ENCODE measurements at places on chromosomes 7 and 10.

DNA sequence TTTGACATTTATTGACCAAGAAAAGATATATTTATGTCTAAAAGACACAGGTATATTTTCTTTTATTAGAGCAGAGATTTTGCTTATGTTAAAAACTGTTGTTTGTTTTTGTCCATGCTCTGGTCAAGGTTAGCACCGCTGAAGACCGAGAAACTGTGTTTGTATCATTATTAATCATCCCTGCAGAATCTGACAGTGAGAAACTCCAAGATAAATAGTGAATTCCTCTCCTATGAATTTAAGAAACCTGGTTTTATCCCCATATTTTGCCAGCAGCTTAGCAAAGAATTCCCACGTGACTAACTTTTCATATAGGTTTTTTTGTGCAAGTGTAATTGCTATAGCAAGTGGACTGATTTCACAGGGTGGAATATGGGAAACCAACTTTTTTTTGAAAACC, 77.6 kb downstream of the FRMD4A start:
- H3K4me3 ChIP-seq = no peak overlapping the region
- no peaks in the 10 kb centered on the region for H3K36me3 ChIP-seq
- H3K4me1 ChIP-seq = no peaks in the 10 kb centered on the region
- no peak overlapping the region for H3K27ac ChIP-seq
- DNase-seq = no peak

GRCh38 chr10:73931767-73932619, 21.1 kb downstream of the PLAU start:
- peaks cover 12% of the 10 kb centered on the region for H3K4me1 ChIP-seq
- no peaks in the 10 kb centered on the region for H3K27me3 ChIP-seq
- no peak overlapping the region for H3K4me3 ChIP-seq
- no peak for DNase-seq
- no peak overlapping the region for H3K27ac ChIP-seq
- no peaks in the 10 kb centered on the region for H3K36me3 ChIP-seq

DNA sequence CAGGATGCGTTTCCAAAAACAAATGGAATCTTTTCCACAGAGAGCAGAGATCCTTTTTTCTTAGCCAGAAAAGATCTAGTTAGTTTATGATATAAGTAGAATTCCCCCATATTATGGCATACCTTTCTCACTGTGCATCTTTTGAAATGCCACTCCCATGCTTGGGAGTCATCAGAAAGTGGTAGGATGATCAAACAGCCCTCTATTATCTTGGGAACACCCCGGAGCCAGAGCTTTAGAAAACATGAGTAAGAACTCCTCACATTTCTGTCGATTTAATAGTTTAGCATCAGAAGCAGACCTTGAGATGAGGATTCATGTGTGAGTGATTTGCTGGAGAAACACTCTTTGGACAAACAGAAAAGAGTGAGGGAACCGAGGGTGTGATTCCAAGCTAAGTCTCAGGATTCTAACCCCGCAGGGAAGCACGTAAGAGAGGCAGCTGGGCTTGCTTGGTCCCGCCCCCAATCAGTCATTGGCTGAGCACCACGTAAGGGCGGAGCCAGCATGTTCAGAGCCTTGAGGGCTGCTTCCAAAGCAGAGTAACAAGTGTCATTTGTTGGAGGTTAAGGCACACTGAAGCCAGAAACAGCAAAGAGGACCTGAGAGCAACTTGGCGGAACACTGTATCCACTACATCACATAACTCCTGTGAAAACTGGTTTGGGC, 43.7 kb upstream of the NXPH1 start:
- no peaks in the 10 kb centered on the region for H3K27me3 ChIP-seq
- no peak for DNase-seq
- H3K4me3 ChIP-seq = no peak overlapping the region
- no peaks in the 10 kb centered on the region for H3K36me3 ChIP-seq
- peaks cover 19% of the 10 kb centered on the region for H3K4me1 ChIP-seq

GRCh38 chr7:135742371-135742770, 6.2 kb downstream of the FAM180A start:
- H3K36me3 ChIP-seq = no peaks in the 10 kb centered on the region
- H3K27ac ChIP-seq = no peak overlapping the region

- no peaks in the 10 kb centered on the region for H3K27me3 ChIP-seq
- no peak overlapping the region for H3K4me3 ChIP-seq
- no peaks in the 10 kb centered on the region for H3K4me1 ChIP-seq
- no peaks in the 10 kb centered on the region for H3K36me3 ChIP-seq
- H3K27ac ChIP-seq = no peak overlapping the region
These were observed 32.1 kb upstream of the MDFIC start for GRCh38 chr7:114889646-114890285.

GRCh38 chr10:33484787-33485186, 150.3 kb upstream of the NRP1 start:
- H3K4me1 ChIP-seq = no peaks in the 10 kb centered on the region
- no peak overlapping the region for H3K27ac ChIP-seq
- no peaks in the 10 kb centered on the region for H3K36me3 ChIP-seq
- no peak overlapping the region for H3K4me3 ChIP-seq
- no peaks in the 10 kb centered on the region for H3K27me3 ChIP-seq
- peak; percentile 90 for DNase-seq

- H3K4me3 ChIP-seq = no peak overlapping the region
- H3K27me3 ChIP-seq = no peaks in the 10 kb centered on the region
- H3K27ac ChIP-seq = no peak overlapping the region
- H3K4me1 ChIP-seq = no peaks in the 10 kb centered on the region
- H3K36me3 ChIP-seq = no peaks in the 10 kb centered on the region
These were observed 10.0 kb downstream of the CPED1 start for GRCh38 chr7:120998520-120998919.

DNA sequence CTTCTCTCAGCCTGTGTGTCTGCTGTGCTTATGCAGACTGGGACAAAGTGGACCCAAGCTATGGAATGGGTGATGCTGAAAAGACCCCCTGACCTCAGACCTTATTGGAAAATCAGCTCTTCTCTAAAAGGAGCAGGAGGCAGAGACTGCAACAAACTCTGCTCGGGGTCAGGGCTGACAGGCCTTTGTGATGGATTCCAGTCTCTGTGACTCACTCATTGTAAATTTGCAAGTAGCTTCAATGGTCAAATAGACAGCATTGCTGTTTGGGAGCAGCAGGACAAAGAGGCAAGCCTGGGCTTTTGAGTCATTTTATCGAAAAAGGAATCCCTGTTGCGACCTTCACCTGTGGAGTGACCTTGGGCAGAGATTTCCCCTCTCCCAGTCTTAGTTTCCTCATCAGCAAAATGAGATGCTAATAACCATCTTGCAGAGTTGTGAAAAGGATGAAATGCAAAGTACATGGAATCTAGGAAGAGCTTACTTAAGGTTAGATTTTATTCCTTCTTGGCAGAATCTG, 26.1 kb upstream of the GPR26 start:
- no peaks in the 10 kb centered on the region for H3K36me3 ChIP-seq
- no peak overlapping the region for H3K27ac ChIP-seq
- H3K4me1 ChIP-seq = no peaks in the 10 kb centered on the region
- DNase-seq = no peak
- no peaks in the 10 kb centered on the region for H3K27me3 ChIP-seq

DNA sequence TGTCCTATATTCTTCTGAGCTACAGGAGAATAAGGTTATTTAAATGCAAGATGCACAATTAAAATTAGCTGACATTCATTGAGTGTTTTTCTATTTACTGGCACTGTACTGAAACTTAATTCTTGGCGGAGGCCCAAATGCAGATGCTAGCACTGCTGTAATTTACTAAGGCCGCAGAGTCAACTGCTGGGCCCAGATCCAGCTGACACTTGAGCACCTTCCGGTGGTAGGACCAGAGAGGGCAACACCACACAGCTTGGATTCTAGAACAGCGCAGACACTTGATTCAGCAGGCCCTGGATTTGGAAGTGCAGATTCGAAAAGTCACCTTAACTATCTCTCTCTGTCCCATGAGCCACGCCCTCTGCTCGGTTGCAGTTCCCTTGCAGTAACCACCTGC, 228.6 kb upstream of the TMEM72 start:
- H3K27me3 ChIP-seq = no peaks in the 10 kb centered on the region
- H3K4me3 ChIP-seq = no peak overlapping the region
- no peaks in the 10 kb centered on the region for H3K36me3 ChIP-seq
- DNase-seq = no peak
- H3K4me1 ChIP-seq = no peaks in the 10 kb centered on the region
- no peak overlapping the region for H3K27ac ChIP-seq

- no peak overlapping the region for H3K4me3 ChIP-seq
- H3K36me3 ChIP-seq = no peaks in the 10 kb centered on the region
- no peaks in the 10 kb centered on the region for H3K4me1 ChIP-seq
- H3K27ac ChIP-seq = no peak overlapping the region
- no peak for DNase-seq
These were observed 6.2 kb downstream of the PIK3AP1 start for GRCh38 chr10:96714031-96714590.

GRCh38 chr7:148987751-148988512, 40.4 kb downstream of the PDIA4 start:
- H3K27ac ChIP-seq = peak overlapping the region; percentile 98
- H3K27me3 ChIP-seq = no peaks in the 10 kb centered on the region
- H3K4me3 ChIP-seq = peak overlapping the region; percentile 64
- peaks cover 3% of the 10 kb centered on the region for H3K4me1 ChIP-seq
- DNase-seq = peak; percentile 56
- no peaks in the 10 kb centered on the region for H3K36me3 ChIP-seq

DNA sequence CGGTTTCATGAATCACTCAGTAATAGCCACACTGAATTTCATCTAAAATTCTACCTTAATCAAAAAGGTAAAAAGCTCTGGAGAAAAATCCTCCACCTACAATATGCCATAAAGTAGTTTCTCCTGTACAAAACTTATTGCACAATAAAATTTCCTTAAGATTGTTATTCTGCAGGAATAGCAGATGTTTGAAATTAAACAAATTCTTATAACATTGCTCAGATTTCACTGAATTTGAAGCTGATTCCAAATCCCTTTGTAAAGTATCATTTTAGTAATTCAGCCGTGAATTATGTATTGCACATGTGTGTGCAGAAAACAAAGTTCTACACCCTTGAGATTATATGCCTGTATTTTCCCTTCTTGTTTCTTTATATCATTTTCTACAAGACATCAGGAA, 123.8 kb downstream of the AMPH start:
- no peak overlapping the region for H3K4me3 ChIP-seq
- no peaks in the 10 kb centered on the region for H3K4me1 ChIP-seq
- H3K36me3 ChIP-seq = no peaks in the 10 kb centered on the region
- DNase-seq = no peak
- H3K27ac ChIP-seq = no peak overlapping the region

GRCh38 chr10:59894114-59894513, 12.2 kb downstream of the CCDC6 start:
- no peak overlapping the region for H3K4me3 ChIP-seq
- H3K36me3 ChIP-seq = no peaks in the 10 kb centered on the region
- peaks cover 32% of the 10 kb centered on the region for H3K4me1 ChIP-seq
- no peak for DNase-seq

DNA sequence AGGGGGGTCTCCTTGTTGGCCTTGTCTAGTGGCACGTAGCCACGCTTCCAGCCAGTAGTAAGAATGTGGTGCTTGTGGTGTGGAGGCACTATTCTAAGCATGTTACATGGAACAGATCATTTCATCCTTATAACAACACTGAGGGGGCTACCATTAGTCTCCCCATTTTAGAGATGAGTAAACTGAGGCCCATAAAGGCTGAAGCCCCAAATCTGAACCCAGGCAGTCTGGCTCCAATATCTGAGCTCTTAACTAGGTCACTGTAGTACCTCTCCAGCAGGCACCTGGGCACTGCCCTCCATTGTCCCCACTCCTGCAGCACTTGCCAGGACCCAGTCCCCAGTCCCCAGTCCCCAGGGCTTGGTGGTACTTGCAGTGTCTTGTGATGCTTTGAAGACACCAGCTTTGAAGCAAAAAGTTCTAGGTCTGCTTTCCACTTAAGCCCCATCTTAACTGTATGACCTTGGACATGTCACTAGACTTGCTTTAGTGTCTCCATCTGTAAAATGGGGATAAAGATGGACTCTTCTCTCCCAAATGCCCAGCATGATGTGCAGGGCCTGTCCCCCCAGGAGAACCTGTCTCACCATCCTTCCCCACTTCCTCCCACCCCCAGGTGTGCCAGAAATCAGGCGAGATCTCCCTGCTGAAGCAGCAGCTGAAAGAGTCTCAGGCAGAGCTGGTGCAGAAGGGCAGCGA, 6.4 kb downstream of the LZTS2 start:
- H3K27ac ChIP-seq = peak overlapping the region; percentile 62
- H3K36me3 ChIP-seq = peaks cover 46% of the 10 kb centered on the region

DNA sequence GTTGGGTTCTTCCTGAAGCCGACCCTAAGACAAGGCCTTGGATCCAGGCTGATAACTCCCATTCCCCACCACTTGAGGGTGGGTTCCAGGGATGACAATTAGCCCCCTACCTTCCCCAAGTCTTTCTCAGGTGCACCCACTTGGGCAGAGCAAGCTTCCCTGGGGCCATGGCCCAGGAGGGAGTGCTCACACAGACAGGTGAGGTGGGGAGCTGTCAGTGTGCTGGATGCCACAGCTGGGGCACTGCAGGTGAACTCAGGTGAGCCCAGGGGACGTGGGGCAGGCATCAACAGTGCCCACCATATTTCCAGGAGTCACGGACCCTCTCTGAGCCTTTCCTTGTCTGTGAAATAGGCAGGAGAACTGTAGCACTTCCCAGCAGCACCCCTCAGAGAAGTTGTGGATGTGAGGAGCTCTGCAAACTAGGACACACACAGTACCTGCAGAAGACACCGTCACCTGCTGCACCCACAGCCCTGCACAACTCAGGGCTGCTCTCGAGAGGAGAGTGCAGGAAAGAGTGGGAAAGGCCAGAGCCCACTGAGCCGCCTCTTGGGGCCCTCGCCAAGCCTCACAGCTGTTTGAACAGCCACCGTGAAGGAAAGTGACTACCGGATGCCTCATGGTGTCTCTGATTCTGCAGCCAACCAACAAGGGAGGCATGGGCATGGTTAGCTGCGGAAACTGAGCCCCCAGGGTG, 17.9 kb downstream of the SH3PXD2A start:
- no peak overlapping the region for H3K4me3 ChIP-seq
- DNase-seq = no peak
- peaks cover 87% of the 10 kb centered on the region for H3K4me1 ChIP-seq
- no peaks in the 10 kb centered on the region for H3K36me3 ChIP-seq
- H3K27me3 ChIP-seq = no peaks in the 10 kb centered on the region

- no peaks in the 10 kb centered on the region for H3K36me3 ChIP-seq
- no peak overlapping the region for H3K4me3 ChIP-seq
- DNase-seq = no peak
- no peak overlapping the region for H3K27ac ChIP-seq
- no peaks in the 10 kb centered on the region for H3K27me3 ChIP-seq
These were observed 503.9 kb downstream of the KIF20B start for GRCh38 chr10:90205340-90205739.

- H3K27me3 ChIP-seq = peaks cover 24% of the 10 kb centered on the region
- H3K27ac ChIP-seq = no peak overlapping the region
- H3K4me3 ChIP-seq = no peak overlapping the region
- no peaks in the 10 kb centered on the region for H3K4me1 ChIP-seq
- DNase-seq = no peak
These were observed 97.5 kb upstream of the PAX2 start for GRCh38 chr10:100647928-100648327.

GRCh38 chr7:154906736-154907355, 96.1 kb downstream of the PAXIP1 start:
- H3K4me1 ChIP-seq = no peaks in the 10 kb centered on the region
- no peak for DNase-seq
- no peak overlapping the region for H3K27ac ChIP-seq
- no peak overlapping the region for H3K4me3 ChIP-seq
- no peaks in the 10 kb centered on the region for H3K27me3 ChIP-seq
